Fibroblast of the conjunctiva (primary cell): ENCODE measurements at places on chromosomes 11 and 22.
A peak's percentile ranks its signal among the peaks of the same experiment; 100 is the strongest.

- DNase-seq, result no peak
Observed at GRCh38 chr22:18121506-18121905, 10.9 kb downstream of the TUBA8 start.

GRCh38 chr11:100735949-100736675, 49.0 kb downstream of the ARHGAP42 start:
- no peak for DNase-seq

DNA sequence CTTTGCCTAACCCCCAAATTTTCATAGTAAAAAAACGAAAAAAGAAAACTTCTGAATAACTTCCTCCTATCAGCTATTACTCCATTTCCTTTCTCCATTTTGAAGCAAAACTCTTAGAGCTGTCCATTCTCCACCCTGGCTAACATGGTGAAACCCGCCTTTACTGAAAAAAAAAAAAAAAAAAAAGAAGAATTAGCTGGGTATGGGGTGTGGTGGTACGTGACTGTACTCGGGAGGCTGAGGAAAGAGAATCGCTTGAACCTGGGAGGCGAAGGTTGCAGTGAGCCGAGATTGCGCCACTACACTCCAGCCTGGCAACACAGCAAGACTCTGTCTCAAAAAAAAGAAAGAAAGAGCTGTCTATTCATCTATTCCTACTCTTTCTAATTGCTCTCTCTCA, 11.3 kb upstream of the NXF1 start:
- no peak for DNase-seq

GRCh38 chr22:24008022-24008283, 2.7 kb upstream of the GSTT4 start:
- no peak for DNase-seq

DNA sequence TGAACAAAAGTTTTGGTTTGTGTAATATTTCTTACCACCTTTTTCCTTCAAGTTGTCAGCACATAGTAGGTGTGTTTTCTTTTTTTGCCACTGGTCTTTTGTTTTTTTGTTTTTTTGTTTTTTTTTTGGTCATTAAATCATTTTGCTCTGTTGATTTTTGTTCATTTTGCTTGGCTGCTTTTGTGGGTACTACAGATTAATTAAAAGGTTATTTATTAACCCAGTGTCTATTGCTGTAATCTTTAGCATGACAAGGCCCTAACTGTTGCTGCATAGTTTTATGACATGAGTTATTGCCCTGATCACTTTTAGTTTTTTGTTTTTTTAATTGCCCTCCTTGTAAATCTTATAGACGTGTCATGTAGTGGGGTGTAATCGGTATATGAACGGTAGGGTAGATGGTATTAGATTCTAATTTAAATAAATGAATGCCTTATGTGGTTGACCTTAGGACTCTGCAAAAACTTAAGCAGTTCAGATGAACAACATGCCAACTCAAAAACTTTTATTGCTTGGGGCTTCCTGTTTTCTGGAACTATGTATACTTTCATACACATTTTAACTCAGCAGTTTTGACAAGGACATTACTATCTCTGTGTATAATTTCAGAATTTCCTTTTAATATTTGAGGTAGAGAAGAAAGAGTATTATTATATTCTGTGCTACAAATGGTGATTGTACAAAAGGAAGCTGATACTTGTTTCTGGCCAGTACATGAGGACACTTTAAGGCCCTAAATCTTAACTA, 7.9 kb downstream of the EWSR1 start:
- DNase-seq, result no peak

- no peak for DNase-seq
Observed at GRCh38 chr11:86421946-86422345, 47.3 kb downstream of the CCDC81 start.

DNA sequence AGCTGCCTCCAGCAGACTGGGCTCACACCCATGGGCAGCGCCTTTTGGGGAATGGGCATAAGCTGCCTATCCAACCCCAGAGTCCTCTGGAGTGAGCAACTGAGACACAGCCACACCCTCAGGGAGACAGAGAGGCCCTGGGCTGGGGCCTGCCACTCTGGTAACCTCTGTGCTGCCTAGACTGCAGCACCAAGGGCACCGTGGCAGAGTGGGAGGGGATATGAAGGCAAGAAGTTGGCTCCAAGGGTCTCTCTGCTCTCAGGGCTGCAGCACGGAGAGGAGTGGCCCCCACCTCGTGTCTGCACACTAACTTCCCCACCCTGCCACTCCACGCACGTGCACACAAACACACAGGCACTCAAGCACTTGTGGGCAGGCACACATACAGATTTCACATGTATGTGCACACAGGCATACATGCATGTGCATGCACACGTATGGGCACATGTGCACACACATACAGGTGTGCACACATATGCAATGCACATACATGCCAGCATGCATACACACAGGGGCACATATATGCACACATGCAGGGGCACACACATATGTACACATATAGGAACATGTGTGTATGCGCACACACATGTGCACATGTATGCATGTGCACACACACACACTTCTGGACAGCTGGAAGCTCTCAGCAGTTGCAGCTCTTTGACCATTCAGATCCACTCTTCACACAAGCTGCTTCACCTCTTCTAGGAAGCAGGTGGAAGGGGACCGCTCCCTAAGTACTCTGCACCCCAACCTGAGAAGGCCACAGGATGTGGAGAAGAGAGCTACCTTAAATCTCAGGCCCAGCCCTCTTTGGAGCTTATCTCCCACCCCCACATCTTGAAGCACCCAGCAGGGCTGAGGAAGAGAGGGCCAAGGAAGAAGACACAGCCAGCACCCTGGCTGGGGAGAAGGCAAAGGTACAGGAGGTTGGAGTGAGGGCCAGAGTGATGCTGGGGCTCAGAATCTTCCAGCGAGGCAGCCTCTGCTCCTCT, 4.3 kb downstream of the IGSF9B start:
- DNase-seq, result no peak

DNA sequence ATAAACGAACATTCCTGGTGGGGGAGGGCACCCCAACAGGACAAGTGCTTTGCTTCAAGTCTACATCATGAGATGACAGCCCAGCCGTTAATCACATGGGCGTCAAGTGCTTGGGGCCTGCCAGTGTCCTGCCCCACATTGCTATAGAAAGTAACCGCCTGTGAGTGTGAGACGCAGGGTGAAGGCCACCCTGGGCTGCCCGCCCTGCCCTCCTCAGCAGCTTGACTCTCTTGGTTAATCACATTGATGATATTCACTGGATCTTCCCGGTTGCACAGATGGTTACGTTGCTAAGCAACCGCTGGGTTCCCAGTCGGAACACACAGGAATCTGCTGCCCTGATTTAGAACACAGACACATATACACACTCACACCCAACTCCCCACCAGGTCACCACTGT, 79.3 kb downstream of the CTTN start:
- DNase-seq, result no peak

- DNase-seq, result peak; percentile 79
Observed at GRCh38 chr11:12043959-12044791, 35.7 kb upstream of the DKK3 start.

DNA sequence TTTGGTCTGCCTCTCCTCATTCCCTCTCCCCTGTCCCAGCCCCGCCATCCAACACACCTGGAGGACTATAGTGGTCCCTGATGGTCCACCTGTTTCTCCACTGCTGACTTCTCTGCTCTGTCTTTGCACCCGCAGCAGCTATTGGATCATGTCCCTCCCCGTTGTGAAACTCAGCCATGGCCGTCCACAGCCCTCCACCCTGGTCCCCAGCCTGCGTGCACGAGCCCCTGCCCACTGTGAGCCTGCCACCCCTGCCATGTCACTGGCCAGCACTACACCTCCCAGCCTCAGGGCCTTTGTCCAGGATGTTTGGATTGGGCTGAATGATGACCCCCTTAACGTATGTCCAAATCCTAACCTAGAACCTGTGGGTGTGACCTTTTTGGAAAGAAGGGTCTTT, 47.7 kb upstream of the SMIM38 start:
- DNase-seq, result no peak

GRCh38 chr22:50550395-50550794, 4.7 kb downstream of the KLHDC7B start:
- DNase-seq, result no peak

DNA sequence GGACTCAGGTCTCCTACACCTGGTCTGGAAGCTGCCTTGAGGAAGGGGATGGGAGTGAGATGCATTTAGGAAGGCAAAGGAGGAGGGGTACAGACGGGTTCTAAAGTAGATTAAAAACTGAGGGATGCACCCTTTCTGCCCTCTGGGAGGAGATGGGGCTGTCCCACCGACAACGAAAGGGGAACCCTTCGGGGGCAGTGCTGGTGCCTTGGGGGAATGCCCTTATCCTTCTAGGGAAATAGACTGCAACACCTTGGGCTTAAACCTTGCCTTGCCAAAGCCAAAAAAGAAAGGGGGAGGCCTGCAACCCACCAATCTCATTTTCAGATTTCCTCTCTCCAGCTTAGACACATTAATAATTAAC, 89.8 kb downstream of the PLEKHA7 start:
- no peak for DNase-seq

DNA sequence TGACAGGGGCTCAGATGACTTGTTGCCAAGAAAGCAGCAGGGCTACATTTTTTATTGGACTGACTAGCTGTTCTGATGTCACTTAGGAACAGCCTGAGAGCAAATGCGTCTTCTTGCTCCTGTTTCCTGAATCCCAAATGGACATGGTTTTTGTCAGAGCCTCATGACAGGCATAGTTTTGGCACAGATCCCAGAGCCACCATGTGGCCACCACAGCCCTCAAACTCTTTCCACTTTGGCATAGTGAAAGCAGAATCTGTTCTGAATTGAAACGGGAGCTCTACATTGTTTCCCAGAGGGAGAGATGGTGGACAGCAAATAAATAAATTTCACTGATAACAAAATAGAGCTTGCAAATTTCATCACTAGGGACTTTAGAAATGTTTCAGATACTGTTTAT, 222.2 kb downstream of the C11orf87 start:
- DNase-seq, result no peak

DNA sequence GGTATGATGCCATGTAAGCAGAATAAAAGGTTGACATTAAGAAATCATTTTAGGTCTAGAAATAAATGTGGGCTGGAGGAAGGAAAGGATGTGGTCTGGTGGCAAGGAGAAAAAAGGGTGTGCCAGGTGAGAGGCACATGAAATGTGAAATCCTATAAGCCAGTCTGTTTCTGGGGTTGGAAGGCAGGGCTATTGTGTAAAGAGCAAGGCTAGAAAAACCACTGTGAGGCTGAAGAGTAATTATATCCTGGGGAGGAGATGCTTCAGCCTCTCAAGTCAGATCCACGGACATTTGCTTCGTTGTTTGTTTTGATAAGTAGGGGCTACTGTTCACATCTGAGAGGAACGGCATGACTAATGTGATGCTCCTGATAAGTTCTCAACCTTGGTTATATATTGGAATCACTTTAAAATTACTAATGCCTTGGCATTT, 77.5 kb upstream of the CTSC start:
- no peak for DNase-seq

GRCh38 chr11:102427068-102427467, 25.5 kb downstream of the TMEM123 start:
- DNase-seq, result no peak

DNA sequence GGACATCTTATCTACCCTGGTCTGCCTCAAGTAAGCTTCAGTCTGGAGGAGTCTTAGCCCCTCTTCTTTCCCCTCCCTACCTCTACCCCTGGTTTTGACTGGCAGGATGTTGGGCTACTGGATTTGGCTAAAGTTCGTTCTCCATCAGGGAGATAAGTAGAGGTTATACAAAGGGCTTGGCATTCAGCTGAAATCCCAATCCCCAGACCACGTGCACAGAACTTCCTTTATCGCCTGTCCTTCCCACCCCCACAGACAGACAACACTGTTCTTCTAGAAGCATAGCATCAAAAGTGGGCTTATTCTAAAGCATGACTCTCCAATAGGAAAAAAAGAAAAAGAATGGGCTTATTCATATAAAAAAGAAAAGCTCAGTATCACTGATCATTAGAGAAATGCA, 7.8 kb downstream of the PRG3 start:
- DNase-seq, result no peak

- DNase-seq, result no peak
Observed at GRCh38 chr22:39723463-39723862, 152.9 kb downstream of the CACNA1I start.

- DNase-seq, result no peak
Observed at GRCh38 chr11:95293116-95293515, 62.1 kb upstream of the SESN3 start.

GRCh38 chr11:67651976-67652781, 1.6 kb upstream of the ACY3 start:
- DNase-seq, result no peak

DNA sequence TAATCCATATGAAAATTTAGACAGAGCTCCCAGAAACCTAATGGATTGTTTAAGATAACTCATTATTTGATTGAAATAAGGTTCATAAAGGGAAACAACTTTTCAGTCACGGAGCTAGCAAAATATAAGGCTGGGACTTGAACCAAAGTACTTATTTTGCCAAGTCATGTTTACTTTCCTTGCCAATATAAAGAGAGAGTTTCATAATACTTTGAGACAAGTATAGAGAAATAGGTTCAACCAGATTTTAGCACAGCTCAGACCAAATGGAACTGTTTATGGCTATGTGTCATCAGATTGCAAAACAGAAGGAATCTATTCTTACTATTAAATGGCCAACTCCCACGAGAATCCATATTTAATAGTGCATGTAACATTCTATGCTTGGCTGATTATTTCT, 1517.5 kb upstream of the TENM4 start:
- peak; percentile 91 for DNase-seq
